ENCODE measurements at places on chromosomes 7 and 10. TPM values are rescaled to one million over a fixed set of nuclear protein-coding genes. Genes with fewer than 3 reads are reported as not detected.

DNA sequence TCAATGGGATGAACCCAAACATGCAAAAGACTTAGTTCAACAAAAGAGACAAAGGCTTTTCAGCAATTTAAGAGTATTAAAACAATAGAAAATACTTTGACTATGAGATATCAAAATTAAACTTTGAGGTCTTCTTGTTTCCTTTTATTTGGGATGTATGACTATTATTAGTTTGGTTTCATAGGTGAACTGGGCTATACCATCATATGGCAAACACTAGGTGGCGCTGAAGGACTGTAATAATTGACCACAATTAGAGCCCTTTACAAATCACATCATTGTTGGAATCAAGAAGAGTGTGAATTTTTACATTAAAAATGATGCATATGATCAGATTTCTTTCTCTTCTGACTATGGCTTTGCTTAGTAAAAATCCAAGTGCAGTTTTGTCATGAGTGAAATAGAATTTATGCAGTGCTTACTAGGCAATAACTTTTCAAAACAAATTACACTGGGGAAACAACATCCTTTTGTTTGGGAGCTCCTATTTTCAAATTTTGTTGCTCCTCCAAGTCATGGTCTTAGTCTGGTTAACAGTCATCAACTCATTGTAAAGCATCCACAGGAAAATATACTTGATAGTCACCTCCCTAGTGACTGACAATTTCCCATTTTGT, 14.7 kb upstream of the NXPH1 start:
- H3K36me3 ChIP-seq: no peaks in the 10 kb centered on the region
- peak; percentile 25 for DNase-seq

DNA sequence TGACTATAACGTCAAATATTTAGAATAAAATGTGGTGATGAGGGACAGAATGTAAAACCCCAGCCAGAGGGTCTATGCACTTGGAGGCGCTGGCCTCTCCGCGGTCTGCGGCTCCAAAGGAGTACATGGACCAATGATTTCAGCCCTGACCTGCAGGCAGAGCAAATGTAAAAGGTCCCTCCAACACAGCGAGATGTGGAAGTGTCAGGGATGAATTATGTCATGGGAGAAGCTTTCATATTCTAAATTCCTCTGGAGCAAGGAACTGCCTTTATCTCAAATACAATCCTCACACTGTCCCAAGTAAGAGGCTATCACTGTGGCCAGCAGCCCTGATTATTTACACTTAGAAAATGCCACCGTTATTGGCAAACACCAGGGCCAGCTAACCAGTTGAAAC, 139.4 kb downstream of the GFRA1 start:
- no peaks in the 10 kb centered on the region for H3K36me3 ChIP-seq
- no peaks in the 10 kb centered on the region for H3K27me3 ChIP-seq
- no peak overlapping the region for H3K27ac ChIP-seq

- H3K36me3 ChIP-seq: no peaks in the 10 kb centered on the region
- no peaks in the 10 kb centered on the region for H3K4me1 ChIP-seq
- DNase-seq: no peak
- H3K27ac ChIP-seq: no peak overlapping the region
Measured at GRCh38 chr7:95669513-95669912, 73.2 kb upstream of the PDK4 start.

DNA sequence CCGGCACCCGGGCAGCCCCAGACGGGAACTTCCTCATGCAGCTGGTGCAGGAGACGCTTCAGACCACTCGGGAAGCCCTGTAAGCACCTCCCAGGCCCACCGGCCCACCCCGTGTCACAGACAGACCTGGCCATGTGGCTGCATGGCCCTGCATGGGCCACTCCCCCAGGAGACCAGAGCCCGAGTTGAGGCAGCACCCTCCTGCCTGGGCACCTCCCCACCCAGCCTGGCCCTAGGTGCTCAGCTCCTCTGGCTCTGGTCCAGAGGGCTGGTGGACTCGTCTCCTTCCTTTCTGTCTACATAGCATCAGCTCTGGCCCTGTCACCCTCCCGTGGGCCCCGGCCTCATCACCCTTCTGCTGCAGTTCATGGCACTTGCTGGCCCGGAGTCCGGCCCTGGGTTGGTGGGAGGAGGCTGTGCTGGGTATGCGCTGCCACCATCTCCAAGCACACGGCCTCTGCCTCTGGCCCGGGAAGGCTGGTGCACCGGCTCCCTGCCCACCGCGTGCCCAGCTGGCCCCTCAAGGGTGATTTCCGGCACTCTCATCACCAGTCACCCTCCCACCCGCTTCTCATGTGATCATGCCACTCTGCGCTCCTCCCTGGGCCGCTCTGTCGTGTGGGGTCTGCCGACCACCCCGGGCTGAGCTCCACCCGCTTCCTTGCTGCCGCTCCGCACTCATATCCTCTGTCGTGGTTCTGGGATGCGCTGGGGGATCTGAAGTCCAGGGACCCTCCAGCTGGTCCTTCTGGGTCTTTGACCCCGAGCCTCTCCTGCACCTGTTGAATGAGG, 53.1 kb upstream of the DPYSL4 start:
- no peaks in the 10 kb centered on the region for H3K4me1 ChIP-seq
- no peak for DNase-seq
- H3K27me3 ChIP-seq: no peaks in the 10 kb centered on the region

GRCh38 chr7:3043544-3044371, at the start of gene CARD11:
TSS of gene CARD11 (minus strand) at chr7:3043867. CDS start at chr7:2958506, 85,361 bp downstream.
- H3K4me3 ChIP-seq: no peak within 1 kb of the TSS
- no peaks in the 10 kb centered on the region for H3K27me3 ChIP-seq
- H3K36me3 ChIP-seq: no peaks in the 10 kb centered on the region
- H3K27ac ChIP-seq: no peak within 1 kb of the TSS

The SSC4D gene
- total RNA-seq: 6.0 TPM

- H3K36me3 ChIP-seq: no peaks in the 10 kb centered on the region
- no peak overlapping the region for H3K27ac ChIP-seq
- no peak overlapping the region for H3K4me3 ChIP-seq
- H3K4me1 ChIP-seq: peaks cover 14% of the 10 kb centered on the region
- no peak for DNase-seq
- H3K27me3 ChIP-seq: no peaks in the 10 kb centered on the region
Measured at GRCh38 chr10:59381687-59382086, 19.3 kb upstream of the FAM13C start.

- no peaks in the 10 kb centered on the region for H3K4me1 ChIP-seq
- no peak for DNase-seq
- H3K27me3 ChIP-seq: no peaks in the 10 kb centered on the region
- H3K27ac ChIP-seq: no peak overlapping the region
- no peak overlapping the region for H3K4me3 ChIP-seq
Measured at GRCh38 chr7:10770176-10770575, 203.5 kb upstream of the PHF14 start.

The GIMAP4 gene
- not detected for total RNA-seq

The MBL2 gene
- total RNA-seq: not detected

All from astrocyte (in vitro differentiated cells and primary cell).